Natural killer cell treated with Interleukin-12 subunit alpha and Interleukin-12 subunit beta and Interleukin-15 and Interleukin-18, amount 100 ng/mL, for 72 hours (primary cell): ENCODE measurements at places on chromosomes 11 and 22. TPM values are rescaled to one million over a fixed set of nuclear protein-coding genes. Genes with fewer than 3 reads are reported as not detected.

DNA sequence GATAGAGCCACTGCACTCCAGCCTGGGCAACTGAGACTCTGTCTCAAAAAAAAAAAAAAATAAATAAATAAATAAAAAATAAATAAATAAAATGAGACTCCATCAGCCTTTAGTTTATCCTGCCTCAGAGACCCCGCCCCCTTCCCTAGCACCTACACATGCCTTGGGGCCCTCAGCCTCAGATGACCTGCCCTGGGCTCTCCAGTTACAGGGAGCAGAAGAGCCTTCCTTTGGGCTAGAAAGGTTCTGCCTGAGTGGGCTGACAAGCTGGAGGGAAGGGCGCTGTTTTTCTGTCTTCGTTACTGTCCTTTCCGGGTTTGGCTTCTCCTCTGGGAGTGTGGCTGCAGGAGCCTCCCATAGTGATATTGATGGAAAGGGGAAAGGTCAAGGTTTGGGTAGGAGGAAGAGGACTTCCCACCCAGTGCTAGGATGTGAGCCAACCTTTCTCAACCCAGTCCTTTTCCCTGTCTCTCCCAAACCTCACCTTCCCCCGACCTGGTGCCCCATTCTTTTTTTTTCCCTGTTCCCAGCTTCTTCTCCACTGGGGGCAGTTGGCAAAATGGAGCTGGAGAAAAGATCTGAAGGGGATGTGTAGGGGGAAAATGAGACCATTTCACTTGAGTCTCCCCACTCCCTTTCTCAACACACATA lies 1.5 kb upstream of the SF3B2 start:
- no peak for DNase-seq

- peak; percentile 26 for DNase-seq
Observed at GRCh38 chr22:50738649-50739227, 734 bp downstream of the ACR start.

GRCh38 chr22:44761025-44761424 lies 8.7 kb downstream of the ARHGAP8 start:
- DNase-seq = no peak

GRCh38 chr22:26540119-26540518 lies 27.8 kb upstream of the TFIP11 start:
- DNase-seq = no peak

The PDGFB gene
- total RNA-seq = not detected
